ENCODE measurements at places on chromosomes 1 and 21.

GRCh38 chr1:41580520-41581172 is 96.2 kb upstream of the EDN2 start:
- no peak for DNase-seq

DNA sequence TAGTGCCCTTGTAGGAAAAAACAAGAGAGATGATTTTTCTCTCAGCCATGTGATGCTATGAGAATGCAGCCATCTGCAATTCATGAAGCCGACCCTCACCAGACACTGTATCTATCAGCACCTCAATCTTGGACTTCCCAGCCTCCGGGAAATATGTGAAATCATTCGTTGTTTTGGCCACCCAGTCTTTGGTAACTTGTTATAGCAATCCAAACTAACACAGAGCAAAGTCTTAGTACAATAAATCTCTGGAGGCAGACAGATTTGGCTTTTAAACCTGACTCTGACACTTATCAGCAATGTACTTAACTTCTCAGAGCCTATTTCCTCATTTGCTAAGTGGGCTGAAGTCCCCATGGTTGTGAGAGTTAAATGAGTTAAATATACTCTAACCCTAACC is 5.1 kb upstream of the MED18 start:
- no peak for DNase-seq

DNA sequence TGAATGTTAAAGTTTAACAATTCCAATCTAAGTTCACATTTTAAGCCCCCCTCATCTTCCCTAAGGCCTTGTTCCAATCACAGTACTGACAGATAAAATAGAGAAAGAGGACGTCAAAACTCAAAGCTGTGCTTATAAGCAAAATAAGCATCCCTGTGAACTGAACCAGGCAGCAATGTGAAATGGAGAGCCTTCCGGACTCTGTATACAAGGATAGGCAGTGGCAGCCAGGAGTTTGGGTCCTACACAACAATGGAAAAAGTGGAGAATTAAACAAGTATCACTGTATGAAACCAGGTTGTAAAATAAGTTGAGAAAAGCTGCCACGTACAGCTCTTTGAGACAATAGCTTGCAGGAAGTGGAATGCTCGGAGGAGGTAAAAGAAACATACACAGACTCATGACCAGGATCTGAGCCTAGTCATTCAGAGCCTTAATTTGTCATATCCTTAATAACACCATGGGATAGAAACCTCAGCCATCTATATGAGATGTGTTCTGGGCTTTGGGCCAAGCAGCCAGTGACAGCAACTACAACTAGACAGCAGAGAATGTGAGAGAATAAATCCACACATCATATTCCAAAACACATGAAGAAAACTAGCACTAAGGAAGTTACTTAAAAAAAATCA is 55.2 kb upstream of the PALMD start:
- peak; percentile 96 for DNase-seq

DNA sequence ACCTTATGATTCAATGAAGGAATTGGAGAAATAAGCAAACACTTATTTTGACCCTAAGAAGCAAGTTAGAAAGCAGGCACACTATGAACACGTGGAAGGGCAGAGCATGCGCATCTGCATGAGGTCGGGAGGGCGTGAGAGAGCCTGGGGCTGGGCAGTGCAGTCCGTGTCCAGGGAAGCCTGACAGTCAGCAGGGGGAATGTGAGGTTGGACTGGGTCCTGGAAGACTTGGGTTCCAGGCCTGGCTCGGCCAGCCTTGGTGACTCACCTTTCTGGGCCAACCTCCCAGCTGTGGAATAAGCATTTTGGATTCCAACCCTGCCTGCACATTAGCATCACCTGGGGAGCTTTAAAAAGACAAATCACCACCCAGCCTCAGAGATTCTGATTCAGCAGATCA is 26.6 kb upstream of the LMX1A start:
- no peak for DNase-seq

GRCh38 chr1:230299191-230300006 is 126.7 kb downstream of the PGBD5 start:
- DNase-seq = no peak

DNA sequence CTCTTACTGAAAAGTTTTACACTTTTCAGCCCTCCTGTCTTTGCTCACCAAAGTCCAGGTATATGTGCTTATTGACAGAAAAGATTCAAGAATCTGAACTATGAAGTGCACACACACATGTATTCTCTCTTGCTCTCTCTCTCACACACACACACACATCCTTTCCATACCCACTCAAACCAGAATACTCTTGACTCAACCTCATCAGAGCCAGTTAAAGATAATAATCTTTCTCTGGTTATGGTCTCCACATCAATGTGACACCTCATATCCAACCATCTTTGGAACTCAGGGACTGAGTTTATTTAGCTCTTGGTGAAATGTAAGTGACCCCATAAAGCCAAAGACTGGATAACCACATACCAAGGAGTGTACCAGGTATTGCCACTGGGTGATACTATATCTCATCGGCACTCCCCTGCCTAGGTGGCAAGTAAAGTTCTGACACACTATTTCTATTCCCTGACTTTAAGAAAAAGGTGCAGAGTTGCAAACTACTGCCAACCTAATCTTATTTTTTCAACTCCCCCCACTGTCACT is 24.9 kb upstream of the RGS8 start:
- no peak for DNase-seq

DNA sequence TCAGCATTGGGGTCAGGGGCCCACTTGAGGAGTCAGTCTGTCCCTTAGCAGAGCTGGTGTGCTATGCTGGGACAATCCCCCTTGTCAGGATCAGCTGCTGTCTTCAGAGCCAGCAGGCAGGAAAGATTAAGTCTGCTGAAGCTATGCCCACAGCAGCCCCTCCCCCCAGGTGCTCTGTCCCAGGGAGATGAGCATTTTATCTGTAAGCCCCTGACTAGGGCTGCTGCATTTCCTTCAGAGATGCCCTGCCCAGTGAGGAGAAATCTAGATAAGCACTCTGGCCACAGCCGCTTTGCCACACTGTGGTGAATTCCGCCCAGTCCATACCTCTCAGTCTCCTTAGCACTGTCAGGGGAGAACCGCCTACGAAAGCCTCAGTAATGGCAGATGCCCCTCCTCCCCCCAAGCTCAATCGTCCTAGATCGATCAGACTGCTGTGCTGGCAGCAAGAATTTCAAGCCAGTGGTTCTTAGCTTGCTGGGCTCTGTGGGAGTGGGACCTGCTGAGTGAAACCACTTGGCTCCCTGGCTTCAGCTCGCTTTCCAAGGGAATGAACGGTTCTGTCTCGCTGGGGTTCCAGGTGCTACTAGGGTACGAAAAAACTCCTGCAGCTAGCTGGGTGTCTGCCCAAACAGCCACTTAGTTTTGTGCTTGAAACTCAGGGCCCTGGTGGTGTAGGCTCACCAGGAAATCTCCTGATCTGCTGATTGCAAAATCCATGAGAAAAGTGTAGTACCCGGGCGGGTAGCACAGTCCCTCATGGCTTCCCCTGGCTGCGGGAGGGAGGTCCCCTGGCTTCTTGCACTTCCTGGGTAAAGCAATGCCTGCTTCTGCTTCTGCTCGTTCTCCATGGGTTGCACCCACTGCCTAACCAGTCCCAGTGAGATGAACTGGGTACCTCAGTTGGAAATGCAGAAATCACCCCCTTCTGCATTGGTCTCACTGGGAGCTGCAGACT is 25.1 kb upstream of the TP53BP2 start:
- no peak for DNase-seq

DNA sequence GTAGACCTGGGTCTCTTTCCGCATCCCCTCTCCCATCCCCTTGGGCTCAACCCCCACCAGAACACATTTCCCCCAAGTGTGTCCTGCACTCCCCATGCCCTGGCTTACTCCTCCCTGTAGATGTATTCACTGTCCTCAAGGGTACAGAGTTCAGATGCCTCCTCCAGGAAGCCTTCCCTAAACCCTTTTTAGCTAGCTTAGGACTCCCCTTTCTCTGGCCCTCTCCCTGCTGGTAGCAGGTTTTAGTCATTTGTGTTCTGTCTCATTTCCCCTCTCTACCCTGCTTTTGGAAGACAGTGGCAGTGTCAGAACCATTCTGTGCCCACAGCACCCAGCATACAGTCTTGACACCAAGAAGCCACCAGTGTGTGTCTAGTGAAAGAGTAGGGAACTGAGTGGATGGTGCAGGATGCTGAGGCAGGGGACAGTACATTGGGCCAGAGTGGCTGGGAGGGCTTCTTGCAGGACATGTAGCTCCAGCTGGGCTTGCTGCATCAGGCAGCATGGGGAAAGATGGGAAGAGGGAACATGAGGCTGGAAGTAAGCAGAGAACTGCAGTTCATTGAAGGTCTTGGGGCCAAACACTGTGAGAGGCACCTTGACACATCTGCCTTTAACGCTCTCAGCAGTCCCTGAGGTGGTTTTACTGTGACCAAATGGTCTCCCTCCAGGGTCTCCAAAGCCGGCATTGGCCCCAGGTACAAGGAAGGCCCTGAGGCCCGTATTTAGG is 2.5 kb downstream of the FOXO6 start:
- no peak for DNase-seq

DNA sequence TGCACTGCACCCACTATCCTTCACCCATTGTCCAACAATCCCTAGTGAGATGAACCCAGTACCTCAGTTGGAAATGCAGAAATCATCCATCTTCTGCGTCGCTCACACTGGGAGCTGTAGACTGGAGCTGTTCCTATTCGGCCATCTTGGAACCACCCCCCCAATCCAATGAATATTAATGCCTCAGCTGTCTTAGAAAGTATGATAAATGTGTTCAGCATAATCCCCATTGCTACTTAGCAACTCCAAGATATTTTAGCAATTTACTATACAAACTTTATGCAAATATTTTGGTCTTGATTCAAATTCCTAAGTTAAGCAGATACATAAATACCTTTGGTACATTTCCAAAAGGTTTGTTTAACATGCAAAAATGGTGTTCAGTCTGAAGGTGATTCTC is 70.5 kb upstream of the SH3GLB1 start:
- DNase-seq = no peak

DNA sequence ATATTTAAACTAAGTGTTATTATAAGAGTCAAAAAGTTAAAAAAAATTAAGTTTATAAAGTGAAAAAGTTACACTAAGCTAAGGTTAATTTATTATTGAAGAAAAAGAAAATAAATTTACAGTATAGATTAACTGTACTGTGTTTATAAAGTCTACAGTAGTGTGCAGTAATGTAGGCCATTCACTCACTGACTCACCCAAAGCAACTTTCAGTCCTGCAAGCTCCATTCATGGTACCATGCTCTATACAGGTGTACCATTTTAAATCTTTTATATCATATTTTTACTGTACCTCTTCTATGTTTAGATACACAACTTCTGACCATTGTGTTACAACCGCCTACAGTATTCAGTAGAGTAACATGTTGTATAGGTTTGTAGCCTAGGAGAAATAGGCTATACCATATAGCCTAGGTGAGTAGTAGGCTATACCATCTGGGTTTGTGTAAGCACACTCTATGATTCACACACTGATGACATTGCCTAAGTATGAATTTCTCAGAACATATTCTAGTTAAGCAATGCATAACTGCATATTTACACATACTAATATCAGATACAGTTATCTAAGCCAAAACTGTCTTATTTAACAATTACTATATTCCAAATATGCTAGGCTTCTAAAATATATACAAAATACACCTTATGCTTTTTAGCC is 80.6 kb upstream of the GFI1 start:
- DNase-seq = no peak

DNA sequence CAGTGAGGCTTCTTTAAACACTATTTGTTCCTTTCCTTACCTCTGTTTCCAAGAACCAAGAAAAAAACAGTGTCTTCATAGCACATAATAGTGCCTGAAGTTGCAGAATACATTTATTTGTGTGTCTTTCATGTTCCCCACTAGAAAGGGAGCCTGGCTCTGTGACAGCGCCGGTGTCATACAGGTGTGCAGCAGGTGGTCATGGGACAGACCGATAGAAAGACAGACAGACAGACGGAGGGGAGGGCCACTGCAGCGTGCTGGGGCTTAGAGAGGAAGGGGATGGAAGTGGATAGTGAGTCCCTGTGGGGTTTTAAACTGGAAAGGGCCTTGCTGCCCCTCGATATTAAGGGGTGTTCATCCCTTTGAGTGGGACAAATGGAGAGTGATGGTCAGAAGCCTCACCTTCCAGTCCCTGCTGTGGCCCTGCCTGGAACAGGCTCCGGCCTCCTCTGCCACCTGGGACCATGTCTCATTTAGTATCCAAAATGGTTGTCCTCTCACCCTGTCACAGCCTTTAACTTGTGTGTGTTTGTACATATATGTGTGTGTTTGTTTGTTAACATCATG is 152.9 kb downstream of the PGBD5 start:
- DNase-seq = no peak

GRCh38 chr1:22815421-22816066 is 104.9 kb downstream of the EPHB2 start:
- DNase-seq = no peak

DNA sequence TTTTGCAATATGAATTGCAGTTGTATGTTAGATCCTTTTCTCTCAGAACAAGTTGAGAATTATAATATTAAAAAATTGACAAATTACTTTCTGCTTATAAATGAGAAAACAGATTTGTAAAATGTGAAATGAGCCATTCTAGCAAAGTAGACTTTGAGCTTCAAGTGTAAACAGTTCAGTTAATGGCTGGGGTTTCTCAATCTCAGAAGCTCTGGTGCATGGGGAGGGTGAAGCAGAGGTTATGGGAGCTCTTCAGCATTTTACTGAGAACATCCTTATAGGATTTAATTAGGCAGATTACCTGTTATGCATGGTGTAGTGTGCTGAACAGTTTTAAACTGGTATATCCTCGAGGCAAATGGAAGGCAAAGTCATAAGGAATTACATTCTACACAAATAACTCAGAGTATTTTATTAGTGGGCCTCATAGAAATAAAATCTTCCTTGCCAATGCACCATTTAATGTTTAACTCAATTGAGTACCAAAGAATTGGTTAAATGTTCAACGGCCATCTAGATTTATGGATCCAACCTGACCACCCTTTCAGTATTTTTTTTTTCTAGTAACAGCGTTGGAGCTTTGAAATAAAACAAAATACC is 1143.6 kb upstream of the ADGRL2 start:
- no peak for DNase-seq

DNA sequence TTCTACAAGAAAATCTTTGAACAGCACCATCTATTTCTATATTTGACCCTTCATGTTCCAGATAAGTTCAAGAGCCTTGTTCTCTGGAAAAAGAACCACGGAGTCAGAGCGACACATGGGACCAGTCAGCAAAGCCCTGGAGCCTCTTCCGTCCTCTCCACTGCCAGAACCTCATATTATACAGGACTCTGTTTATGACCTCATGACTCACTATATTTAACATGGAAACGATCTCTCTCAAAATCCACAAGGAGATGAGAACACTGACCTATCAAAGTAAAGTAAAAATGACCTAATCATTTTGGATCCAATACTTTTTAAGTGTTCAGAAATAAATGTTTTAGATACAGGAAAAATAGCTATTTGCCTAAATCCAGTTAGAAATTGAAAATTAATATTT is 124.6 kb upstream of the KRTAP19-8 start:
- no peak for DNase-seq

Measured in RCC 7860 (cell line).